Endodermal cell (in vitro differentiated cells): ENCODE measurements at places on chromosomes 3 and 15.

DNA sequence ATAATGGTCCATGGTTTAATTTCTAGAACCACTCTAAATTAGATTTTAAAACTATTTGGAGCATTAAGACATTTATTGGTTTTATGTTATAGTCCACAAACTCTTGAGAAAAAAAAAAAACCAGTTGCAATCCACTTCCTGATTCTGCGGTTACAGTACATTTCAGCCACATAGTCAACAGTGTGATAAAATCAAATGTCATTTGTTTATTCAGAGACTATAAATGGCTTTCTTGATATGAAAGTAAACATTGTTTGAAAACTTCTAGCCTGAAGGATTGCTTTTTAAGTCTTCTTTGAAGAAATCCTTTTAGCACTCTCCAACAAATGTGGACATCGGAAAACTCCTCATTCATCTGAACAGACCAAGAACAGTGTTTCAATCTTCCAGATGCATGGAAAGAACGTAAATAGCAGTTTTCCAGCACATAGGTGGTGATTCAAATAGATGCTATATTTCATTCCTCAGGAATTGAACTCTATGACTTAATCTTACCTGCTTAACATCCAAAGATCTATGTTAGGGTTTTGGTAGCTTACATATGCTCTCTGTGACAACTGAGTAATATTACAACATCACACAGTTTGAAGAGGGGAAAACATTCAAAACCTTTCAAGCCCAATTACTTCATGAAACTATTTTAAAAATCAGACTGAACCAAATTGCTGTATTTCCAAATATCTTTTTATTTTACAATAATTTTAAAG, 87.8 kb upstream of the UBE2E2 start:
- no peak for DNase-seq

DNA sequence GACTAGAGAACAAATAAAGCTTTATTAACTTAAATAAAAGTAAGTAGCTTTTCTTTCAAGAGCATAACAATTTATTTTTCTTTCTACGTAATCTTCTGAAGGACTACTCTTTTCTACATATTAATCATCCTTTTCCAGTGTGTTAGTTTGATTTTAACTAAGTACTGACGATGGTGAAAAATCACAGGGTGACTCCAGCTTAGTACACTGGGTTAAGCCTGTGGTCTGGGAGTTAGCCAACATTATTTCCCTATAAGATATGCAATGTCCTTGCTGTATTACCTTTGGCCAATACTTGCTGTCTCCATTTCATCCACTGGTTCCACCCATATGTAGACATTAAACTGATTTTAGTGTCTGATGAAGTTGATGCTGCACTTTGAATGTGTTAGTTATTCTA, 508.6 kb upstream of the SUCLG2 start:
- no peak for DNase-seq

- no peak for DNase-seq
Observed at GRCh38 chr15:27723821-27724220, 375.3 kb downstream of the OCA2 start.

DNA sequence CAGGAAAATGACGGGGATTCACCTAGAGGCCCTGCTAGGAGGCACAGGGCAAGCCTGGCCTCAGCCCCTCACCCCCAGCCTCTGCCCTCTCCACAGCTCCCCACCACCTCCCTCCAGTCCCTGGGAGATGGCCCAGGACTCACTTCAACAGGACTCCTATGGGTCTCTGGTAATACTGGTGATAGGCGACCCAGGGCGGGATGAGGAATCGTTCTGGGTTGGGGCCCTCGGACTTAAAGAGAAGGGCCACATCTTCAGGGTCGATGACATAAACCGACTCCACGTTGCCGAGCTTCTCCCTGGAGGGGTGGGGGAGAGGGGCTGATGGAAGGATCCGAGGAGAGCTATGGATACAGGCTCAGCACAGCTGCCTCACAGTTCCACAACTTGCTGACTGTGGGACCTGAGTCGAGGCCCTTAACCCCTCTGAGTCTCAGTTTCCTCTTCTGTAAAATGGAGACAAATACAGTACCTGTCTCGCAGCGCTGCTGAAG, 19.6 kb downstream of the CYP11A1 start:
- no peak for DNase-seq

- DNase-seq: no peak
Observed at GRCh38 chr15:78093242-78094020, 1.1 kb downstream of the SH2D7 start.

DNA sequence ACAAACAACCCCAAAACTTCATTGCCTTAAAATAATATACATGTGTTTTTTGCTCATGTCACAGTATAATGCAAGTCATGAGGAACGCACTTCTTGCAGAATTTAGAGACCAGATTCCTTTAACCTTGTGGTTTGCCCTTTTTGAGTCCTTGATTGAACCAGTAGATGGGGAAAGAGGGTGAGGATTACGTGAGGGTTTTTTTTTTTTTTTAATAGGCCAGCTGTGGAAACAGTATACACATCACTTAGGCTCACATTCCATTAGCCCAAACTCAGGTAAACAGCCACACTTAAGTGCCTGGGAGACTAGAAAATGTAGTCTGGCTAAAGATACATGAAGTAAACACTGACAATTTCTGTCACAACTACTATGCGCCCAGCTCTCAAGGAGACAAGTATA, 114.9 kb upstream of the MLF1 start:
- no peak for DNase-seq
